Immature natural killer cell (primary cell): ENCODE measurements at places on chromosomes 11 and 22. TPM values are rescaled to one million over a fixed set of nuclear protein-coding genes. Genes with fewer than 3 reads are reported as not detected.

Gene GLYAT
- not detected for polyA plus RNA-seq

DNA sequence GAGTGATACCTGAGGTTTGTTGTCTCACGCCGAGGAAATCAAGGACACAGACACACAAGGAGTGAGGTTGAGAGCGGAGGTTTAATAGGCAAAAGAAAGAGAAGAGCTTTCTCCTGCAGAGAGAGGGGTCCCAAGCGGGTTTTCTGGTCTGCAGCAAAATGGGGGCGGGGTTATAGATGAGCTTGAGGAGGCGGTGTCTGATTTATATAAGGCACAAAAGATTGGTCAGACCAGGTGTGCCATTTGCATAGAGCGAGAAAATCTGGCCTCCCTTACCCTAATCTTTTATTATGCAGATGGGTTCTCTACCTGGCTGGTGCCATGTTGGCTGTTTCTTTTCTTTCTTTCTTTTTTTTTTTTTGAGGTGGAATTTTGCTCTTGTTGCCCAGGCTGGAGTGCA, 11.8 kb downstream of the C11orf96 start:
- H3K27me3 ChIP-seq: peaks cover 5% of the 10 kb centered on the region
- H3K27ac ChIP-seq: no peak overlapping the region
- DNase-seq: no peak
- H3K4me1 ChIP-seq: no peaks in the 10 kb centered on the region

Gene TRIM48
- polyA plus RNA-seq: not detected

Gene OR5M11
- polyA plus RNA-seq: not detected

DNA sequence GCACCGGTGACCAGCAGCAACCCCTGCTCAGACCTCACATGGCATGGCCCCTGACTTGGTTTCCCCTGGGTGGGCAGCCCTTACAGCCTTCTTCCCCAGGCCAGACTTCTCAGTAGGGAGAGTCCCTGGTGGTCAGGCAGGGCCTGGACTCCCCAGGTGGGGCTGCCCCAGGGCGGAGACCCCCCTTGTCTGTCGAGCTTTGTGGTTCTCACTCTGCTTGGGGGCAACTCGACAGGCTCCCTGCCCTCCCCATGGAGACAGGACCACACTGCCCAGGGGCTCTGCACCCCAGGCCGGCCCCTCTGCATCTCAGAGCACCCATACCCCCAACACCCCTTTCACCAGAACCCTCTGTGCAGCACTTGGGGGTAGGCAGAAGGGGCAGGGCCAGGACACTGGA, 87.7 kb downstream of the MORC2 start:
- H3K27me3 ChIP-seq: no peaks in the 10 kb centered on the region
- no peak for DNase-seq
- no peak overlapping the region for H3K27ac ChIP-seq
- H3K36me3 ChIP-seq: no peaks in the 10 kb centered on the region
- H3K4me3 ChIP-seq: no peak overlapping the region

- no peak overlapping the region for H3K27ac ChIP-seq
- DNase-seq: peak; percentile 38
- H3K27me3 ChIP-seq: no peaks in the 10 kb centered on the region
Observed at GRCh38 chr22:20783844-20784723, 10.2 kb downstream of the SERPIND1 start.

Gene TBX10
- polyA plus RNA-seq: not detected

DNA sequence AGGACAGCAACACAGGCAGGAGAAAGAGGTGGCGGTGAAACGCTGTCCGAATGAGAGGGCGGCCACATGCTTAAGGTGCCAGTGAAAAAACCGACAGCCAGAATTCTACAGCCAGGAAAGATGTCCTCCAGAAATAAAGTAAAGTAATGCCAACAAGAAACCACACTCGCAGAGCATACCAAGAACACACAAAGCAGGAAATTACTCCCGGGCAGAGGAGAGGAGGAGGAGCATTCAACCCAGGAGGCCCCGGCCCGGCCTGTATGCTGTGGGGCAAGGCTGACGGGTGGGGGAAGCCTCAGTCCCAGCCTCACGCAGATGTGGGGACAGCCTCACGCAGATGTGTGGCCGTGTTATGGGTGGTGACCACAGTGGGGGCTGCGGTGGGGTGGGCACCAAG, 28.0 kb downstream of the CHID1 start:
- no peaks in the 10 kb centered on the region for H3K4me1 ChIP-seq
- no peak for DNase-seq
- H3K36me3 ChIP-seq: peaks cover 9% of the 10 kb centered on the region

DNA sequence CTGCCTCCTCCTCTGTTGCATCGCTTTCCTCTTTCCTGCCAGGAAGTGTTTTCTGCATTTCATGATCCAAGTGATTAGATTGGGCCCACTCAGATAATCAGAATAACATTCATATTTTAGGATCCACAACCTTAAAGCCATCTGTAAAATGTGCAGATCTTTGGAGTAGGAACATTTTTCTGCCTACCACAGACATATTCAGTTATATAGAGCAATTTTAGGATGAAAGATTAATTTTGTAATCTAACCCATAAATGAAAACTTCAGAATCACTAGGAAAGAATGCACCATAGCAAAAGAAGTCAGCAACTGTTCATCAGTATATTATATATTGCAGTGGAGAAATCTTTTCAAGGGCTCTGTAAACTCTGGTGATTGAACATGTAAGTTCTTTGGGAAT, 659.9 kb upstream of the LUZP2 start:
- no peak overlapping the region for H3K27ac ChIP-seq
- no peaks in the 10 kb centered on the region for H3K4me1 ChIP-seq
- no peaks in the 10 kb centered on the region for H3K36me3 ChIP-seq
- no peaks in the 10 kb centered on the region for H3K27me3 ChIP-seq

Gene SMDT1
- 174 TPM for polyA plus RNA-seq
